ENCODE measurements at places on chromosomes 12 and 14.

- DNase-seq, result no peak
Observed at GRCh38 chr12:106332536-106332935, 25.0 kb upstream of the POLR3B start.

DNA sequence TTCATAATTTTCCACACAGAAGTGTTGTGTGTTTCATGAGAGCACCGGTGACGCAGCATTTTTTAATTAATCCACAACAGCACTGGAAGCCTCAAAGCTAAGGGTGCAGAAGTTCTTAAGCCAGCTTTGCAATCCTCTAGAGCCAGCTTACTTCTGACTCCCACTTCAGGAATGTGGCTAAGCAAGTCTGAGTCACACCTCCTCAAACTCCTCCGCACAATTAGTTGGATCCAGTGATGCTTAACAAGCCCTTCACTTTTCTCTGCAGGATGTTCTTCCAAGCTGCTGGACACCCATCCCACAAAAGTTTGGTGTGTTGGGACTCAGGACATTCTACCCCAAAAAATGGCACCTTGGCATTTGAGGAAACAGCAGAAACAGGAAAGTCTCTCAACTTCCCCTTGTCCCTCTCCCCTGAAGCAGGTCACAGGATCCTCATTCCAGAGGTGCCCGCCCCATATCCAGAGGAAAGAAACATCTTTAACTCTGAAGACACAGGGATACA is 210.0 kb downstream of the PPM1H start:
- no peak for DNase-seq

DNA sequence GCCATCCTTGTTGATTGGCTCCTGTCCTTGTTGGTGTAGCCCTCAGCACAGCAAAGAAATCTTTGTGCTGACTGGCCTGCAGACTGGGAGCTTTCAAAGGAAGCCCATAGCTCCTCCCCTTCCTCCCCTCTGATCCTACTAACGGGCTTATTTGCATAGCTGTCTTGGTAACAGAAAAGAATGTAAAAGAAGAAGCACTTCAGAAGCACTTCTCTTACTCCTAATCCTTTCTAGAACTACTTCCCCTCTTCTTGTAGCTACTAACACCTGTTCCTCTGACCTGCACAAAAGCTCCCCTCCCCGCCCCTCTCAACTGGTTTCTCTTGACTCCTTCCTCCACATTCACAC is 14.3 kb upstream of the RIC8B start:
- DNase-seq, result no peak

- DNase-seq, result no peak
Observed at GRCh38 chr12:119409043-119409442, 74.5 kb downstream of the CCDC60 start.

DNA sequence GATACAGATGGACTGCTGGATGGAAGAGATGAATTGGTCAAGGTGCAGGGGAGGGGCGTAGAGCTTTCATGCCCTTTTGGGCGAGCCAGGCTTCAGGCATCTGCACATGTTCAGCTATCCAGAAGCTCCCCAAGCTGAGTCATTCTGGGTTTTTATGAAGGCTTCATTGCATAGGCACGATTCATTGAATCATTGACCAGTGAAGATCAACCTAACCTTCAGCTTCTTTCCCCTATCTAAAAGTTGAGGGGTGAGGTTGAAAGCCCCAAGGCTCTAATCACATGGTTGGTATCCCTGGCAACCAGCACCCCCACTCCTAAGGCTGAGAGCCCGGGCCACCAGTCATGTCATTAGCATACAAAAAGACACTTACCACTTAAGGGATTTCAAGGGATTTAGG is 36.3 kb downstream of the RPS29 start:
- no peak for DNase-seq

GRCh38 chr12:87094356-87094755 is 838.2 kb upstream of the MGAT4C start:
- DNase-seq, result no peak

- no peak for DNase-seq
Observed at GRCh38 chr14:34235643-34236300, 226.3 kb downstream of the SPTSSA start.

- no peak for DNase-seq
Observed at GRCh38 chr14:100605706-100606686, 18.8 kb upstream of the BEGAIN start.

DNA sequence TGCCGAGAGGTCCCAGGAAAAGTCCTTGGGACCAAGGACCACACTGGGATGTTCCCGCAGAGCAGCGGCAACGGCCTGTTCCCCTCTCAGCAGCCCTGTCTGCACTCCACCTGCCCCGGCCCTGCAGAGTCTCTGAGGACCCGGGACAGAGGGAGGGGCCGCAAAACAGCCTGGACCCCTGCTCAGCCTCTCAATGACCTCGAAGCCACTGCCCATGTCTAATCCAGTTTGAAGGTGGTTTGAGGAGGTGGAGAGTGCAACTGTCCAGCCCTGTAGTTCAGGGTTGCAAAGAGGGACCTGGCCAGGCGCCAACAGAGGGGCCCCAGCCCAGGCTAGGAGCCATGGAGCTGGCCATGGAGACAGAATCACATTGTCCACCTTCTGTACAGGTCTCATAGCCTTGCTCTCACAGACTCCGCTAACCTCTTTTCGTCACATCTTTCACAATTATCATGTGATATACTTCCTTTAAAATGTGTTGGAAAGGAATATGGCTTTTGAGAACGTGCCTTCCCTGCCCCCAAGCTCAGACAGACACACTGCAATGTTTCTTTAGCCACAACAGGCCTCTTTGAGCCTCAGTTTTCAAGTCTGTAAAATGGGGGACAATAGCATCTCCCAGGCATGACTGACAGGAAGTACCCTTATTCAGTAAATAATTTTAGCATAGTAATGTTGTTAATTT is 49.3 kb downstream of the ACTN1 start:
- no peak for DNase-seq

DNA sequence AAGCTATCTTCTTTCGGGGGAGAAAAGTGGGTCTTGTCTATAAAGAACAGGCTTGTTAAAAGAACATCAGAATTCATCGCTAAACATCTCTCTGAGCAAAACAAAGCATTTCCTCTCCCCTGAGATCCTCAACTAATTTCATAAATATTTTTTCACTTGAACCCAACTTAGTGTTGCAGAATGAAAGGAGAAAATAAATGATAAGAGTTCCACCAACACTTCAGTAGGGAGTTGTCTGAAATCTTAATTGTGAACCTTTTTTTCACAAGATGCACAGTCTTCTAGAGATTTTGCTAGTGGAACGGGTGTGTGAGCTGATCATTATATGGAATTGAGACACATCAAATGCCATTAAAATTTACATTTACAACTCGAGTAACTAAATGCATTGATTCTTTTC is 1.3 kb upstream of the DAAM1 start:
- DNase-seq, result no peak

DNA sequence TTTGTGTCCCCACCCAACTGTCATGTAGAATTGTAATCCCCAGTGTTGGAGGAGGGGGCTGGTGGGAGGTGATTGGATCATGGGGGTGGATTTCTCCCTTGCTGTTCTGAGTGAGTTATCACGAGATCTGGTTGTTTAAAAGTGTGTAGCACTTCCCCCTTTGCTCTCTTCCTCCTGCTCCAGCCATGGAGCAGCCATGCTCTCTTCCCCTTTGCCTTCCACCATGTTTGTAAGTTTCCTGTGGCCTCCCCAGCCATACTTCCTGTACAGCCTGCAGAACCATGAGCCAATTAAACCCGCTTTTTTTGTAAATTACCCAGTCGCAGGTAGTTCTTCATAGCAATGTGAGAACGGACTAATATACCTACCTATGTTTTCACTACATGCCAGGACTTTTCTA is 2.6 kb upstream of the POC1B start:
- DNase-seq, result no peak

DNA sequence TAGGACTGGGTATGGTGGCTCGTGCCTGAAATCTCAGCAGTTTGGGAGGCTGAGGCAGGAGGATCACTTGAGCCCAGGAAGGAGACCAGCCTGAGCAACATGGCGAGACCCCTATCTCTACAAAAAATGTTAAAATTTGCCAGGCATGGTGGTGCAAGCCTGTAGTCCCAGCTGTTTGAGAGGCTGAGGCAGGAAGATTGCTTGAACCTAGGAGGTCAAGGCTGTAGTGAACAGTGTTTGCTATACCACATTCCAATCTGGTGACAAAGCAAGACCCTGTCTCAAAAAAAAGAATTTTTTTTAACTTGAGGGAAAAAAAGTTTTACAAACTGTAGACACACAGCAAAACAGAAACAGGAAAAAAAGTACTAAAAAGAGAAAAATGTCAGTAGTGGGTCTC is 2.3 kb upstream of the MAP3K9 start:
- DNase-seq, result no peak

DNA sequence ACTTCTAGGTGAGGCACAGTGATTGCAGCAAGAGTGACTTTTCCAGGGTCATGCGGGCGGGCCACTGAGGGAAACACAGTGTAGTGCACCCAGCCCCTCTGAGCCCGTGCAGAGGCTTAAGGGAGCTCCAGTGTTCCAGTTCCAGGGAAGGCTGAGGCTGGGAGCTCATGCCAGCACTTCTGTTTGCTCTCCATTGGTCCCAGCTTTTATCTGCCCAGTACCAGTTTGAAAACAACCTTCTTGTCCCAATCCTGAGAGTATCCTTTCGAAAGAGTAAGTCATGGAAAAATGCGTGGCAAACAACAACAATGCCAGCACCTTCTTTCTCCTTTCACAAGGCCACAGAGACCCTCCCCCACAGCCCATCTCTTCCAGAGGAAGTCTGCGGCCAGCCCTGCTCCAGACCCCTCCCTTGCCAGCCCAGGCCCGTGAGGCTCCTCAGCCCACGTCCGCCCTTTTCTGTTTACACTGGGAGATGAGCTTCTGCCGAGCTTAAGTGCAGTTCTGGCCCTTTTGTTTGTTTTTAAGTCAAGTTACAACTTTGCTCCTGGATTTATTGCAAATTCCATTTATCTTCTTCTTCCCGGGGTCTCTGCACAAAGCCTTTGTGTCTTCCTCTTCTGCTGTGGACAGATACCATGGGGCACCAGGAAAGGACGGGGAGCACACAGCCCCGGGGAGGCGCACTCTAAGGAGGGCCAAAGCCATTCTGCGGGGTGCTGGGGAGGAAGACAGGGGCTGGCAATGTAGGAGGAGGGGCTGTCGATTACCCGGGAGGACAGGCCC is 185.6 kb downstream of the ZFP36L1 start:
- DNase-seq, result no peak

- no peak for DNase-seq
Observed at GRCh38 chr14:51410897-51411296, 170.8 kb downstream of the TMX1 start.

- DNase-seq, result no peak
Observed at GRCh38 chr12:75820848-75821578, 210.6 kb downstream of the PHLDA1 start.

DNA sequence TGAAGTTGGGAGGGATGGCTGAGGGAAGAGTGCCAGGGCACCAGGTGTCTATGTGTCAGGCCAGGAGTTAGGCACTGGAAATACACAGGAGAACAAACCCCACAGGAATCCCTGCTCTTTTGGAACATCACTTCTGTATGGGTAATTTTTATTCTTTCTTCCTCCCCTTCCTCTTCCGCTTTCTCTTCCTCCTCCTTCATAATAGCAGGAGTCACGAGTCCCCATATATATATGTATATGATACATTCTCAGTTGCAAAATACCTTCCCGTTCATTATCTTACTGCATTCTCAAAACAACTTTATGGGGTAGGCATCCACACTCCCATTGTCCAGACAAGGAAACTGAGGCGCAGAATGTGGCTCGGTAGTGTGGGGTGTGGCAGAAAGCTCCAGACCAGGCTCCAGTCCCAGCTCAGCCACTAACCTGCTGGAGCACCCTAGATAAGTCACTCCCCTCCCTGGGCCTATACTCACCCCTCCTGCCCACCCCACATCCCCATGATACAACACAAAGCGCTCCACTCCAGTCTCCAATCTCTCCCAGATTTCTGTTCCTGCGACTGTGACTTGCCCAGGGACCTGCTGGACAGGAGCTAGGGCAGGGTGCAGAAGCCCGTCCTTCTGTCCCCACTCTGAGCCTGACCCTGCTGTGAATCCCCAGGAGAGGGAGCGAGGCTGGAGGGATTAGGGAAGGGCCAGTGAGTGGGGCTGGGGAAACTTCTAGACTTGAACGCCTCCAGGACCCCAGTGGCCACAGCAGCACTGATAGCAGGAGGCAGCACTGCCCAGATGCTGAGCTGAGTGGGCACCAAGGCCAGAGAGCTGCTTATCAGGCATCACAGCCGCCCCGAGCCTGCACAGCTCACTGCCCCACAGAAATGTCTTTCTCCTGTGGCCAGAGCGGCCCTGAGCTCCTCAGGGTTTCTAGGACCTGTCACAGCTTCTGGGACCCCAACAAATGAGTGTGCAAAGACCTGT is 1.4 kb upstream of the AQP2 start:
- no peak for DNase-seq

GRCh38 chr14:55588259-55588699 is 8.3 kb downstream of the KTN1 start:
- DNase-seq, result no peak

DNA sequence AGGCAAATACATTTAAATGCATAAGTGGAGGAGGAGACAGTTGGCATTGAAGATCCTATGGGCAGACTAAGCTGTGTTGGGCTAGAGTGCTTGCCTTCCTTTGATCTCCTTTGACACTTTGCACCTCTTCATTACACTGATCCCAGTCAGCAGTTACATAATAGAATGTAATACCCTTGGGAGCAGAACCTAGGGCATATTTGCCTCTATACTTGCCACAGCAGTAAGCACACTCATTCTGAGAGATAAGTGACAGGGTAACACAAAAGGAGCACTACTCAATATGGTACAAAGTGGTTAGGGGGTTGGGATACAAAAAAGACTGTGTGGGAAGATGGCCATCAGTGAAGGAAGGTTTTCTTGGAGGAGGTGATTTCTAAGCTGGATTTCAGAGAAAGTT is 9.0 kb downstream of the MARS1 start:
- no peak for DNase-seq

- DNase-seq, result no peak
Observed at GRCh38 chr12:57781244-57781643, 1.3 kb upstream of the TSFM start.

GRCh38 chr14:106622200-106622745 is 1095.9 kb downstream of the TMEM121 start:
- no peak for DNase-seq

DNA sequence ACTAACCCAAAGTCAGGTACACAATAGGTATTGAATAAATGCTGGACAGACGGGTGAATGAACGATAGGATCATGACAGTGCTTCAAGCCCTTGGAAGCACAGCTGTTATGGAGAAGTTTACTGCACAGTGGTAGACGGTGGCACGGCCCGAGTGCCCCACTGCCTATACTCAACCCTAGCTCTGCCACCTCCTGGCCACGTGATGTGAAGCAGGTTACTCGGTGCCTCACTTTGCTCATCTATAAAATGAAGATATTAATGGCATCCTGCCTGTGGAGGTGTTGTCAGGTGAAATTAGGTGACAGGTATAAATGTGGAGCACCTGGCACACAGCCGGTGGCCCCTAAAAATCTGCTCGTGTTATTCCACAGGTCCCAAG is 5.8 kb downstream of the ASB2 start:
- no peak for DNase-seq

DNA sequence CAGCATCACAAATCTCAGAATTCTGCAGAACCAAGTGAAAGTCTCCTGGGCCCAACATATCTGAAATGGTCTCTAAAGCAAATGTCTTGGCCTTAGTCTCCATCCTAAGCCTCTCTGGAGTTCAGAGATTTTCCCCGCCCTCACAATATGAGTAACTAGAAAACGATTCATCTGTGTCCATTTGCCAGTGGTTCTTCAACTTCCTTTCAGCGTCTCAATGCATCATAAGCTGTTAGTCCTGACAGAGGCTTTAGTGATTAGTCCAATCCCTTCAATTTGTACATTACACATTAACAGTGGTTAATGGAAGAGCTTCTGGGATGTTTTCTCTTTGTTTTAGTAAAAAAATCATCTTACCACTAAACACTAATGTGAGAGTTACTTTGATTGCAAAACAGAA is 17.4 kb downstream of the NPC2 start:
- no peak for DNase-seq

Data from NCI-H1105 treated with DMSO at 0.1 percent for 48 hours (cell line).